Right forelimb (tissue), 1 donor: ENCODE measurements at places on chromosomes 5 and 9.

GRCh38 chr9:85129514-85129913 lies 460.0 kb downstream of the NTRK2 start:
- no peak for DNase-seq

DNA sequence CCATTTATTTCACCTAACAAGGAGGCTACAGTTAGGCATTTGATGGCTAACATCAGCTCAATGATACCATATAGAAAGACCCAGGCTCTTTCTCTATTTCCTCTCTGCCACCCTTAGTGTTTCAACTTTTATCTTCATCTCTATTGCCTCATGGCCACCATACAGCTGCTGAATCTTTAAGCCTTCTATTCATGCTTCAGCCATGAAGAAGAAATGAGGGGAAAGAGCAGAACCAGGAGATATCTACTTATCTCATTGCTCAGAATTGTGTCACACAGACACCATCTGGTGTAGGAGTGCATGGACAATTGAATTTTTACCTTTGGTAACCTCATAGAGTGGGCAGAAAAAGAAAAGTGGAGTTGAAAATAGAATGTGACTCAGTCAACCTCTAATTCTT lies 6.7 kb downstream of the GAPT start:
- no peak for DNase-seq

GRCh38 chr9:138025908-138026307 lies 148.3 kb downstream of the CACNA1B start:
- no peak for DNase-seq

DNA sequence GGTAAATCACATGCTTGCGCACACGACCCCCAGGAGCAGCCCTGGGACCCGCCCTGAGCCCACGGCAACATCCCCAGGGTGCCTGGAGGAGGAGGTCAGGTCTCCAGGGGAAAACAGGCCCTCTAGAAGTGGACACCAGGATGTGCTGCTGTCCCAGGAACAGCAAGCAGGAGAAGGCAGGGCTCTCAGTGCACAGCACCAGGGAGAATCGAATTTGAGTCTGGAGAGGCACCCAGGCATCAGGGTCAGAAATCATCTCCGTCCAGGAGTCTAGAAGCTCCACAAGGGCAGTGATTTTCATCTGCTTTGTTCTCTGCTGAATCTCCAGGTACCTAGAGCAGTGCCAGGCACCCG lies 93.6 kb downstream of the PAX5 start:
- DNase-seq, result no peak

- no peak for DNase-seq
Observed at GRCh38 chr9:98096091-98096490, 22.9 kb downstream of the TRIM14 start.

- no peak for DNase-seq
Observed at GRCh38 chr5:141514330-141515133, 25.7 kb downstream of the PCDHGC5 start.

GRCh38 chr5:43514471-43514815 lies 505 bp downstream of the C5orf34 start:
- DNase-seq, result no peak

DNA sequence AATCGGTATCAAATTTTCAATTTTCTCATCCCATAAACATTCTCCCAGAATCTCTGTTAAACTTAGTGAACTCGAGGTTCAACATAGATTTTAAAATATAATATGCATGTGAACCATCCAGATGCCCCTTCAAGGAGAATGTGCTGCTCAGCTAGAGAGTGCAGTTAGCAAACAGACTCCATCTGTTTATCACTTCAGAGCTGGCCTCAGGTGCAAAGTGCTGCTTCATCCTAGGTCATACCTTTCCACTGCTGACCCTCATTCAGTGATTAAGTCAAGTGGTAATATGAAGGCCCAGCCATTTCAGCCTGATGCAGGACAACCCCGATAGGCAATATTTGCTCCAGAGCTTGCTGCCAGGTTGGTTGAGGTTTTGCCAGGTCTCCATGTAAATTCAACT lies 339.0 kb upstream of the POU5F2 start:
- no peak for DNase-seq

GRCh38 chr5:93925321-93925720 lies 183.9 kb upstream of the POU5F2 start:
- DNase-seq, result no peak

GRCh38 chr5:132800545-132800944 lies 12.6 kb upstream of the SOWAHA start:
- no peak for DNase-seq

DNA sequence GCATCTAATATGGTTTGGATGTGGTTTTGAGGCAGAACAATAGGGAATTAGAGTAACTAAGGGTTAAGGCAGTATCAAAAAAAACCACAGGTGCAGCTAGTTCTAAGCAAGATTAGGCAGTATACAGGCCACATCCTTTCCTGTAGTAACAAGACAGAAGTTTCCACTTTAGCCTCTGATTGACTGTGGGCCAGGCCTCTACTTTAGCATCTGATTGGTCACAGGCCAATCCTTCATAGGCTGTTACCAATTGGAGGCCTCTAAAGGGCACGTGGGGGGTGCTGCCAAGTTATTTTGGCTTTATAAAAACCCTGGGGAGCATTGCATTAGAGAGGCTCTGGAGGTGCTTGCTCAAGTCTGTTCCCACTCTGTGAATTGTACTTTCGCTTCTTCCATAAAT lies 144.1 kb upstream of the ST8SIA4 start:
- DNase-seq, result no peak

GRCh38 chr9:82153032-82153431 lies 164.5 kb downstream of the SPATA31D1 start:
- DNase-seq, result no peak

DNA sequence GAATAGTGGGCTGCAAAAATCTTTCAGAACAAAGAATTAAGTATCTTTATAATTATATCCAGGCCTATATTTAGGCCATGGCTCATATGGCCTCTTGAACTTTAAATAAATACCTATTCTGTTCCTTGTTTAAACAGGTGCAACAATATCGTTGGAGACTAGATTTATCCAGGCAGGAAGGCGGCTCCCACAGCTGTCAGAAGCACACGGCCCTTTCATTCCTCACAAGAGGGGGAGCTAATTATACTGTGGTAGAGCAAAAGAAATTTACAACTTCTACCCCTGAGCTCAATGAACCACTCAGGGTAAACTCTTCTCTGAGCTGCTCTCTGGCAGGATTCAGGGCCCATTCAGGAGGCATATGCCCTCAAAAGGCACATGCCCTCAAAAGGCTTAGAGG lies 31.3 kb downstream of the TMEM174 start:
- no peak for DNase-seq

DNA sequence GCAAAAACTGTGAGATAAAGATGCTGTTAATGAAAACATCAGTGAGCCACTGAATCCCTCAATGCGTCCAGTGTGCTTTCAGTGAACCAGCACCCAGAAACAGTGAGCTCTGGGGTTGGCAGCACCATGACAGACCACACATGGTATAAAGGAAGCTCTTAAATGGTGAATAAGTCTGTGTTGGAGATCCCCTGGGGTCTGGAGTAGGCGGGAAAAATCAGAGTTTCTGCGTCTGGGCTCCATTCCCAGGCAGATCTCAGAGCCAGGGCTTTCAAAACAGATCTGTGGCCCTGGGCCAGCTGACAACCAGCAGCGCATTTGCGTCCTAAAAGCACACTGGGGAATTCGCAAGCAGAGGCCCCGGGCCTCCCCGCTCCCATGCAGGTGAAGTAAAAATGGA lies 233.5 kb downstream of the FRMD3 start:
- peak; percentile 88 for DNase-seq

DNA sequence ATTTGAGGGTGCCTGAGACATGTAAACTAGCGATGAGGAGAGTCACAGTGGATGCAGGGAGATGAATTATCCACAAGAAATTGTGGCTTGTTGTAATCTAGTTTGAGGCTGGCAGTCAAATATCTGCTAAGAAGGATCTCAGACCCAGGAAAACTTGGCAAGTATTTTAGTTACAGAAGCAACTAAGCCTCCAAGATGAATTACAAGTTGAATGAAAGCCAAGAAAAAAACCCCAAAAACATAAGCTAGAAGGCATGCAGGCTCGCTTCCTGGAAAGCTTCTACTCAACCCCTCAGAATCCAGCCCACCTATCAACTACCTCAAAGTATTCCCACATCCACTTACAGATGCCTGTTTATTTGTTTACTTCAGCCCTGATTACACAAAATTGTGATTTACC lies 696.9 kb downstream of the MAT2B start:
- no peak for DNase-seq

DNA sequence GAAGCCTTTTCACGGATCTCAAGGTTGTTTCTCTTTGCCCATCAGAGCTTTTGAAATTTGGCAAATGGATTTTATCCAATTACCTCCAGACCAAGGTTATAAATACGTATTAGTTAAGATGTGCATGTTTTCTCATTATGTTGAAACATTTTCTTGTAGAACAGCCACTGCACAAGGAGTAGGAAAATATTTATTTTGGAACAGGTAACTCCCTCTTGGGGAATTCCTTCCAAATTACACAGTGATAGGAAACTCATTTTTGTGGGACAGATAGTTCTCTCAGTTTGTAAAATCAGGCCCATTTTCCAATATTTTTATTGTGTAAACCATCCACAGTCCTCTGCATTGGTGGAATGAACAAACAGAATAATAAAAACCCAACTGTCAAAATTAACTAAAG lies 23.0 kb downstream of the TMEM232 start:
- no peak for DNase-seq

- DNase-seq, result no peak
Observed at GRCh38 chr5:73922224-73922623, 296.2 kb downstream of the ARHGEF28 start.

DNA sequence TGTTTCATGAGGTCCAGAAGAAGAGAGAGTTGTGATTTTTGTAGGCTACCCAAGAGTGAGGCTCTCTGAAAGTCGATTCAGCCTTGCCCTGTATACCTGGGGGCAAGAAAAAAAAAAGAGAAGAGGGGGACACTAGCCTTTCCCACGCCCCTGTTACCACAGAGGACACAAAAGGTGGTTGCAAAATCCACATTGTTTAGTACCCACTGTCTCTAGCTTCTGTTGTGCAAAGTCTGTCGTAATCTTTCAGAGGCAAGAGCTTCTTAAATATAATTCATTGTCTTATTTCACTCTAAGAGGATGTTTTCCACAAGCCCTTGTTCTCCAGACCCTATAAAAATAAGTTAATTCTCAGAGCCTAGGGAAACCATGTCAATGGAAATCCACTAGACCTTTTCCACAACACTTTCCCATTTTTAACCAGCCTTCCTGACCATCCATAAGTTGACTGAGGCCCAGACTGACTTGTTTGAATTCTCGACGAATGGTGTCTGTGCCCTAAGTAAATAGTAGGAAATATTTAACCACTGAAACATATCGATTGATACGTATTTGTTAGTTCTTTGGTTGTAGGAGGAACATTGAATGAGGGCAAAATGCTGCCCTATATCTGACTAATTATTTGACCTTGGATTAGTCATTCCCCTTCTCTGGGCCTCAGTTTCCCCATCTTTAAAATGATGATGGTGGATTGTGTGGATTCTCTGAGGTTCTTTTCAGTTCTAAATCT lies 182.7 kb downstream of the PAPPA start:
- no peak for DNase-seq

DNA sequence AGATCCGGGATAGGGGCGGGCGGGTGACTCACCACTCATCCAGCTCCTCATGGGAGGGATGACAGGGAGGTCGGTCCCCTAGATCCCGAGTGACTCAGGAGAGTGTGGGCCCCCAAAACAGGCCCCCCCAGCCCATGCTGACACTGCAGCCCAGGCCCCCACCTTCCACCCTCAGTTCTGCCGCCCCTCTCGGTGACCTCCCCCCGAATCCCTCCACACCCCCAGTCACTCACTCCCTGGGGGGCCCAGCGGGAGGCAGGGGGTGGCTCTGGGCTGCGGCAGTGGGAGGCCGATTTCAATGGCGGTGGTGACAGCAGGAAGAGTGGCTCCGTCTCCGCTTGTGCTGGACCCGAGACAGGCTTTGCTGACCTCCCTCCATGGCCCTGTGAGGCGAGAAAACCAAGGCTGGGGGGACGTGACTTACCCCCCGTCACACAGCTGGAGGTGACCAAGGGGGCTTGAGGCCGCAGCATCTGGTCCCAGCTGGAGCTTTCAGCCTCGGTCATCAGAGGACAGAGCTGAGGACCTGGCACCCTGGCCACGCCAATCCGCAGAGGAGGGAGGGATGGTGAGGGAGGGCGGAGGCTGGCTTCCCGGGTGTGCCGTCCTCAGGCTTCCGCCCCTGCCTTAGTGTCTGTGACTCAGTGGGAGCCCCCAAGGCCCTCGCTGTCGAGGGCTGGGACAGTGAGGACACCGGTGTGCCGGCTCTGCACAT lies 9.0 kb downstream of the GPSM1 start:
- no peak for DNase-seq

DNA sequence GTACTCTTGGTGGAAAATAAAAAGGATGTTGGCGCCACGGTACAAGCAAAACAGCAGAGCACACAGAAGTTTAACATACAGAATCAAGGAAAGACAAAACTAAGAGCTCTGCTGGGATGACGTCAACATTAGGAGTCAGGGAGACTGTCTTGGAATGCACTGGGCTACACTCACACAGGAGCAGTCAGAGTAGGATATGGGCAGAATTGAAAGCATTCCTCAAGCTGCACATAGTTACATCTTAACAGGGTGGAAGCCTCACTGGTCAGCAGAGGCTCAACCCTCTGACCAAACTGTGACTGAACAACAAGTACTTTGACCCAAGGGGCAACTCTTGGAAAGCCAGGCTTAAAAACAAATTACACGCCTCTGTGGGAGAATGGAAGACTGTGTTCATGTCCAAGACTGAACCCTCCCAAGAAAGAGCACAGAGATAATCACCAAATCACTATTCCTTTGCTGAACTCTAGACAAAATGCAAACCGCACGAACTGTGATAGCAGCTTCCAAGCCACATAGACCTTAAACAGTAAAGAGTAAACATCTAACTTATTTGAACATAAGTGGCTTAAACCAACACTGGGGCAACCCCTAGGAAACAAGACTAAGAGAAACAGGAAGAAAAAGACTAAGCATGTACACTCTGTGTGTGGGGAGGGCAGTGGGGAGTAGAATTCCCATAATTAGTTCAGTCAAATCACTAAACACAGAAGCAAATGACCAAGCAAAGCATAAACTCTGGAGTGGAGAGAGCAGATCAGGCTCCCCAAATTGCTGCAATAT lies 772.7 kb downstream of the PRELID2 start:
- DNase-seq, result no peak

- DNase-seq, result peak; percentile 80
Observed at GRCh38 chr5:172740428-172741205, 30.4 kb downstream of the DUSP1 start.

GRCh38 chr5:143638654-143639053 lies 173.3 kb upstream of the HMHB1 start:
- no peak for DNase-seq

DNA sequence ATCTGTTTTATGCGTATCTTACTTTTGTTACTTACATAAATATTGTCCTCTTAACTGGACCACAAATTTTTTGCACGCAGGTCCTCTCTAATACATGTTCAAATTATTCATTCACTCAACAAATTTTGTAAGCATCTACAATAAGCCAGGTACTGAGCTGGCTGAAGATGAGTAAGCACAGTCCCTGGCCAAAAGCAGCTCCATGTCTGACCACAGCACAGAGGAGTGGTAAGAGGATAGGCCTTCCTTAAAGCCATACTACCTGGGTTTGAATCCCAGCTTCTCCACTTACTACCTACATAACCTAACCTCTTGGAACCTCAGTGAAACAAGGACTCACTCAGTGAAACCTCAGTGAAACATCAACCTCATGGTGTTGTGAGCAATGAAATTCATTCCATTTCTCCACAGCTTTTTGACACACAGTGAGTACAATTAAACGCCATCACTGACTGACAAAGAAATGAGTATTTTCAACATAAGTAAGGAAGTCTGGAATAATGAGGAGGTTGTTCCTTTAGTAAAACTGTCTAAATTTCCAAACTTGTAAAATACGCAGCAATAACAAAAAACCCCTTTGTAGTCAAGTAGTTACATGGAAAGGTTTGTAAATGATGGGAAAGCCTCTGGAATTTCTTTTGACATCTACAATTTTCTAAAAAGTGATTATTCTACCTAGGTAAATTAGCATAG lies 15.0 kb downstream of the PTAR1 start:
- DNase-seq, result no peak
